Renal cortex interstitium (tissue), 15 donors: ENCODE measurements at places on chromosomes 2 and 18. TPM values are rescaled to one million over a fixed set of nuclear protein-coding genes. Genes with fewer than 3 reads are reported as not detected.
A peak's percentile ranks its signal among the peaks of the same experiment; 100 is the strongest.

DNA sequence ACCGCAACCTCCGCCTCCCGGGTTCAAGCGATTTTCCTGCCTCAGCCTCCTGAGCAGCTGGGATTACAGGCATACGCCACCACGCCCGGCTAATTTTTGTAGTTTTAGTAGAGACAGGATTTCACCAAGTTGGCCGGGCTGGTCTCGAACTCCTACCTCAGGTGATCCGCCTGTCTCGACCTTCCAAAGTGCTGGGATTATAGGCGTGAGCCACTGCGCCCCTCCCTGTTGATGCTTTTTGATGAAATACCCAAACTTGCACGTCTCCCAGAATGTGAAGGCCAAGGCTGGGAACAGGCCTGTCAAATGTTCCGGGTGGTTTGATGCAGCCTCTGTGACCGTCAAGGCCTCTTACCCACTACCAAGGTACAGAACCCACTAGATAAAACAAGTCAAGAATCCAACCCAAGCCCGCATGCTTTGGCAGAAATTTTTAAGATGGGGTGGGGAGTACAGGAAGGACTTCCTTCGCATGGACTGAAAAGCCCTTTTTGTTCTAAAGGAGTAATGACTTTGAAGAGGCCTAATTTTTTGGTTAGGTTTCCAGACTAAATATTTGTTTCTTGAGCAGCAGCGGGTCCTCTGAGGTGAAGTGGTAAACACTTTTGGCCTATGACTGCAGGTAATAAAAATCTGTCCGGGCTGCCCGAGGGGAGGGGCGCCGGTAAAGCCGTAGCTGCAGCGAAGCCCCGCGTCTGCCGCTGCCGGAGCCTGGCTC lies 3.7 kb upstream of the EVX2 start:
- no peak for DNase-seq

DNA sequence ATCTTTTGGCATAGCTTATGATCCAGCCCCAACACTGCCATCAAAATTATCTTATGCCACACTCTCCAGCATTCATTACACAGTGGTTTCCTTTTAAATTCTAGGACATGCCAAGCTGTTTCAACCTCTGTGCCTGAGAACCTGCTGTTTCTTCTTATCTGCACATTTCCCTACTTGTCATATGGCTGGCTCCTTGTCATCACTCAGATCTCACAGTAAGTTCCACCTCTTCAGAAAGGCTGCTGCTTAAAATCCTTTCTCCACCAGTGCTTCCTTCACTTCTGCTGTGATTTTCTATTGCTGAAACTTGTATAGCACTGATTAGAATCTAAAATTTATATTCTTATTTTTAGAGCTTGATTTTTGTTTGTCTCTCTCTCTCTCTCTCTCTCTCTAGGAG lies 43.4 kb downstream of the MC4R start:
- no peak for DNase-seq

DNA sequence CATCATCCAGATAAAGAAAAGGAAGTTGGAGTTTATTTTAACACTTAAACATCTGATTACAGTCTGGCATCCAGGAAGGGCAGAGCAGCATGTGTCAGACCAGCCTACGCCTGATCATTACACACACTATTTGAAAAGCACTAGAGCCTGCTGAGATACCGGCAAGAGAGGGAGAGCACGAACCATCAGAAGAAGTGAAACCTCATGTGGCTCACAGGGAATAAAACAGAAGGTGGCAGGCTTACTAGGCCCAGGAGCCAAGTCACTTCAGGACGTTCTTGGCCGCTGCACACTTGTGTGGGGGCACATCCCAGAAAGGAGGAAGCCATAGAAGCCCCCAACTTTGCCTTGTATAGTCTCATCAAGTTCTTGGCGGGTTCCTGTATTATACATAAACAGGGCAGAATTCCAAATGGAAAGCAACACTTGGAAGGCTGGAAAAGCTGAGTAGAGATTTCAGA lies 105.5 kb downstream of the UGGT1 start:
- DNase-seq = no peak

- DNase-seq = no peak
Measured at GRCh38 chr2:65357959-65358294, 74.5 kb downstream of the SPRED2 start.

DNA sequence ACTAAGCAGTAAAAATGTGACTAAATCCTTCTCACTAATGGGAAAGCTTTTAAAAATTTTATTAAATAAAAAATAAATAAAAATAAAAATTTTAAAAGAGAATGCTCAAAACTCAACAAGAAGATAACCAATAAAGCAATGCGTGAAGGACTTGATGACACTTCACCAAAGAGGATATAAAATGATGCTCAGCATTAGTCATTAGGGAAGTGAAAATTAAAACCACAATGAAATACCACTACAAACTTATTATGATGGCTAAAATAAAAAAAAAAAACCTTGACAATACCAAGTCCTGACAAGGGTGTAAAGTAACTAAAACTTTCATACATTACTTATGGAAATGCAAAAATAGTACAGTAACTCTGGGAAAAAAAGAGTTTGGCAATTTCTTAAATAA lies 3.3 kb upstream of the WDR75 start:
- no peak for DNase-seq

- DNase-seq = no peak
Measured at GRCh38 chr2:168191955-168192785, 55.2 kb downstream of the STK39 start.

GRCh38 chr2:201797175-201797840 lies 9.0 kb upstream of the CDK15 start:
- DNase-seq = no peak

DNA sequence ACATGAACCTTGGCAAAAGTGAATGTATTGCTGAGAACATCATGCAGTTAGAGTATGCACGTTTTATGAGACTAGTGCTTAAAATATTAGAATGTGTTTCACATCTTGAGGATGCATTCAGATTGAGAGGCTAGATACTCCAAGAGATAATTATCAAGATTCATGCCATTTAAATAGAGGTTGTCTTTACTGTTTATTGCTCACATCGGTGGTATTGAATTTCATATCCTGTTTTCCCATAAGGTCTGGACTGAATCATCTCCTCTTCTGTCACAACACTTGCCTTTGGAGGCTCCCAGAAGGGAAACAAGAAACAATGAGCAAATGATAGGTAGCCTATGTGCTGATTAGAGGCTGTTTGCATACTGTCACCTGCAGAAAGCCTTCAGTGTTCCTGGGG lies 83.8 kb downstream of the CLHC1 start:
- no peak for DNase-seq

- no peak for DNase-seq
Measured at GRCh38 chr2:34332813-34333212, 733.7 kb upstream of the FAM98A start.

DNA sequence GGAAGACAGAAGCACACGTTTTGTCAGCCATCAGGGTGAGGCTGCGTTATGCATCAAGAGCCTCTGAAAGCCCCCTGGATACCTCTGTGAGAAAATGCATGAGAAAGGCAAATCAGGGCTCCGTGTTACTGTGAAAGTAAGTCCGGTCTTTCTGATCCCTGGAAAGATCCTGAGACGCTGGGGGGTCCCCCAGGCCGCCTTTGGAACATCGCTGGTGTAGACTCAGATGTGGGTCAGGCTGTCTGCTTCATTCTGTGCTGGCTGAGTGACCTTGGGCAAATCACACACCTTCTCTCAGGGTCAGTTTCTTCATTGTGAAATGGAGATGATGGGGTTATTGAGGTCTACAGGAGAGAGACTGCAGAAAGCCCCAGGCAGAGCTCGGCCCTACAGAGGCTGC lies 42.0 kb upstream of the HS6ST1 start:
- DNase-seq = no peak

DNA sequence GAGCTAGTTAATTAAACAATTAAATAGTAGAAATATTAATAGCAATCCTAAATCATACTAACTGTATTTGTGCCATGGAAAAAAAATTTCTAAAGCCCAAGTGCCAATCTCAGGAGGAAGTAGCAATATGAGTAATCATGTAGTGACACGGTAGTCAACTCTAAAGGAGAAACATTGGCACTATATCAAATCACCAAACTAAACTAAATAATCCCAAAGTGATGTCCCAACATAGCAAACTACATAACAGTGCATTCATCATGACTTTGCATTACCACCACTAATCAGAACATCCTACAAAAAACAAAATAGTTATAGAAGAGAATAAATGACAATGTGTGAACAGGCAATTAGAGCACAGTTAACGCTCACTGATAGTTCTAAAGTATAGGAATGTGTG lies 195.1 kb downstream of the EXOC6B start:
- no peak for DNase-seq

DNA sequence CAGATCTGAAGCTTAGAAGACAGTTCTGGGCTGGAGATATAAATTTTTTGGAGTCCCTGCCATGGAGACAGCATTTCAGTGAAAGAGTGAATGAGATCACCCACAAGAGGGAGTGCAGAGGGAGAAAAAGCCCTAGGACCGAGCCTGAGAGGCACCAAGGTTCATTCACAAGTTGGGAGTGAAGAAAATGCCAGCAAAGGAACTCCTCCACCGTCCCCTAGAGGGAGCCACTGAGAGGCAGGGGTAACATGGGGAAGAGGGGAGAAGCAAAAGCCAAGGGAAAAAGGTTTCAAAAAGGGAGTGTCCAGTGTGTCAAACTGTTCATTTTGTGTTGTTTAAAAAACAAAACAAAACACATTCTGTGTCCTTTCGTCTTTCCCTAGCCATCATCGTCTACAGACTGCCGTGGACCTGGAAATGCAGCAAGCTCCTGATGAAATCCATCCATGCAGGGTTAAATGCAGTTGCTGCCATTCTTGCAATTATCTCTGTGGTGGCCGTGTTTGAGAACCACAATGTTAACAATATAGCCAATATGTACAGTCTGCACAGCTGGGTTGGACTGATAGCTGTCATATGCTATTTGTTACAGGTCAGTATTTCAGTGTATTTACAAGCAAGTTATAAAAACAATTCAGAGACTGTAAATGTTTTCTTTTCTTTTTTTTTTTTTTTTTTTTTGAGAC lies 19.1 kb downstream of the CYBRD1 start:
- no peak for DNase-seq

GRCh38 chr2:42859006-42859552 lies 66.7 kb upstream of the HAAO start:
- DNase-seq = peak; percentile 77

GRCh38 chr2:128563348-128563687 lies 244.7 kb upstream of the HS6ST1 start:
- no peak for DNase-seq

DNA sequence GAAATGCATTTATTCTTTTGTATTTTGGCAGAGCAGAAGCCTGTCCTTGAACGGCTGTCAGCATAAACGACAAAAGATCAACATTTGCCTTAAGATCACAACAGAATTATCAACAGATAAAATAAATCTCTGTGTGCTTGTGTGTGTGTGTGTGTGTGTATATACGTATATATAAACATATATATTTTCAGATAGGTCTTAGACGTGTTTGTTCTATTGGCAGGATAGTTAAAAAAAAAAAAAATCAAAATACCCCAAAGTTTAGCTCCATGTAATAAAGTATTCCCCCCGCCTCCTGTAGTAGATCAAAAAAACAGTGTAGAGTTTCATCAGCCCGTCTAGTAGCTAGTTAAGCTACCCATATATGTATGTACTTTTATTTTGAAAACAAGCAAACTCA lies 107.9 kb downstream of the CHN1 start:
- DNase-seq = no peak

DNA sequence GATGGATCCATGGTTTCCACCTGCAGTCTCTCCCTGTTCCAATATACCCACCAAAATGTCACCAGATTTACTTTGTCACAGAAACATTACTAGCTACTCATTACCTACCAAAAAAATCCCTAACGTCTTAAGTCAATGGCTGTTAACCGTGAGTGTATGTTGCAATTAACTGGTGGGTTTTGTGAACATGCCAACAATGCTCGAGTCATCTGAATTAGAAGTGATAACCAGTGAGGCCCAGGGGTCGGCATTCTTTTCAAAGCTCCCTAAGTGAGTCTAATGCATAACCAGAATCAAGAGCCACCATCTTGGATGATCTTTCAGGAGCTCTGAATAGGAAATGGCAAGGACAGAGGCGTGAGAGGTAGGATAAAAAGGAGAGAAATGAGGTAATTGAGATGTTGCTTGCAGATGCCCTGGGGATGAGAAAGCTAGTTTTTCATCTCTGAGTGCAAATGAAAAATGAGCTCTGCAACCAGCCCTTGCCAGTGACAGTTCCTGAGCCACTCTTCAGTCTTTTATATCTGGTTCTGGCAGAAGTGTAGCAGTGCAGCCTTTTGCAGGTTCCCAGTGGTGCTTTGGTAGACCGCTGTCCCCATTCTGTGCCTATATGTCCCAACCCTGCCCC lies 130.0 kb upstream of the RND3 start:
- DNase-seq = no peak

DNA sequence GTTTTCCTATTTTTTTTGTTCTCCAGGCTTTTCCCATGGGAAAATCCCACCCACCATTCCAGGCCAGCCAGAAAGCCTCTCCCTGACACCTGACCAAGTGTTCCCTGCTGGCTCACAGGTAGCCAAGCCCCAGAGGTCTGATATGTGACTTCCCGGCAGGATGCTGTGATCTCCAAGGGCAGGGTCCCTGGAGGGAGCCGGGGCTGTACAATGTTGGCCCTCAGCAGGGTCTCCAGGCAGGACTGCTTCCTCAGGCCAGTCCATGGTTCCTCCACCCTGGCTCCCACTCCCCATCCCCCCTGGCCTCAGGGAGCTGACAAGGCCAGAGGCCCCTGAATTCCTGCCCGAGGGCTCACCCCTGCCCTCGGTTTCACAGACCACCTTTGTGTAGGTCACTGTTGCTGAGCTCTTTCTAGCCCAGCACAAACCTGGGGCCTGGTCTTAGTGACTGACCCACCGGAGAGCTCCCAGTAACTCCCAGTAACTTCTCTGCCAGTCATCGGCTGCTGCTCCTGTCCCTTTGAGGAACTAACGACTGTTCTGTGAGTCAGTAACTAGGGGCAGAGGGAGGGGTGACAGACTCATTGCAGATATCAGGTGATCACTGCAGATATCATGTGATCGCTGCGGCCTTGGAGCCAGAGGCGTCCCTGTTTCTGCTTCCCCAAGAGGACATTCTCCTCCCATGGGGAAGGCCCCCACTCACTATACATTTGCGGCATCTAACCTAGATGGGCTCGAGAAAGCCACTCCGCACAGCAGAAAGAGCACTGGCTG lies 38.7 kb downstream of the SDC1 start:
- DNase-seq = no peak

DNA sequence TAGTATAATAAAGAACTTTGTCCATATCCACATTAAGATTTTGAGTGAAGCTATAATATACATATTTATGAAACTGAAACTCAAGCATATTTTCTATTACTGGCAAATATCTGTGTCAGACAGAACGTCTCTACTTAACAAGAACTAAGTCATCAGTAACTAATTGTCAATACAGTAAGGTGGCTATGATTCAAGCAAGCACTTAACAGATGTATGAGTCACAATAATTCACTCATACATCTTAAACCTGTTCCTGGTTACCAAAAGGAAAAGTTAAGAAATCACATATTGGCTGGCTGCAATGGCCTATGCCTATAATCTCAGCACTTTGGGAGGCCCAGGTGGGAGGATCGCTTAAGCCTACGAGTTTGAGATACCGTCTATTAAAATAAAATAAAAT lies 96.0 kb downstream of the SOS1 start:
- no peak for DNase-seq

The SLC9A2 gene
- polyA plus RNA-seq = 7.5 TPM

The TOGARAM2 gene
- 0.61 TPM for polyA plus RNA-seq

The AQP4 gene
- polyA plus RNA-seq = 0.56 TPM

The UGT1A4 gene
- not detected for polyA plus RNA-seq

The TNFAIP6 gene
- 2.3 TPM for polyA plus RNA-seq
